ENCODE measurements at places on chromosomes 6 and 20.
A peak's percentile ranks its signal among the peaks of the same experiment; 100 is the strongest.

DNA sequence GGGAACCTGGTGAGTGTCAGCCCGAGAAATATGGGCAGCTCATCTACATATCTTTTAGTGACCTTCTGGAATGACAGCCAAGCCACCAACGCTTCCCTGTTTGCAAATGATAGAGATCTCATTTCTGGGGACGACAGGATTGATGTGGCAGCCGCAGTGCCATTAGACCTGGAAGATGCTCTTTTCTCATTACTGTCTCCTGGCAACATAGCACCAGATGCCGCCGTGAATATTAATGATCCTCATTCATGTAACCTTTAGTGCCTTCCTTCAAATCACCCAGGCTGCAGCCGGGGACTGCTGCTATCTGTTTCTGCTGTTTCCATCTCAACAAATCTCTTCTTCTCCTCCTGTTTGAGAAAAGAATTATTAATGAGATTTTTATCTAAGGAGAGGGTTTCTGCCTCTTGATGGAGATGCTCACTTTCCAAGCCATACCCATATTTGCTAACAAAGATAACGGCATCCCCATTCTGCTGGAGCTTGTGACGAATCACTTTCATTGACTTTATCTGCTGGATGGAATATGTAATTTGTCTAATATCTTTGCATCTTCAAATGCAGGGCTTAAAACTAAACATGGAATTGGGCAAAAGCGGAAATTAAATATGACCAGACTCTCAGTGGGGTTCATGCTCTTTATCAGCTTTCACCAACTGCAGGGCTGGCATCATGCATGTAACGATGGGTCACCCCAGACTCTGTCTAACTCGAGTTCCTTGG is 74.8 kb upstream of the KIF16B start:
- DNase-seq, result no peak

GRCh38 chr6:85620308-85620707 is 22.4 kb downstream of the SYNCRIP start:
- DNase-seq, result no peak

DNA sequence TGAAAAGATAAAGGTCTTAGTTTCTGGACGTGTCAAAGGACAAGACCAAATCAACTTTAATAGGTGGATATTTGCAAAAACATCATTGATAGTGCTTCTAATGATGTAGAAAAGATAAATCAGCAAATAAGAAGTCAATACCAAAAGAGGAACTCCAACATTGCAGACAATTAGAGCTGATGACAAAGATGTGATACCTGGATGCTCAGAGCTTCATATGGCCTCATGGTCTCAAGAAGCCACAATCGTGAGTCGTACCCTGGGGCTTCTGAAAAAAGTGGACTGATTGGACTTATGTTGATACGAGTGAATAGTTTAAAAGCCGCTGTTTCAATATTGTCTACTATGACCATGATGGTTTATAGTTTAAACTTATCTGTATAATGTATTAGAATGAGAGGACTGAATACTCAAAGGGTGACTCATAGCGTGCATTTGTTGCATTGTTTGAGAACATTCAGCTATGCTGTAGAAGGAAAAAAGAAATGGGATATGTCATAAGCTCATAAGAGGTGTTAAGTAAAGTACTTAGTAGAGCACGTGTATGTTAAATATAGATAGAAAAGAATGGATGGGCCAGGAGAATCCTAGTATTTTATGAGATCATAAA is 54.6 kb upstream of the RIPOR2 start:
- peak; percentile 58 for DNase-seq

DNA sequence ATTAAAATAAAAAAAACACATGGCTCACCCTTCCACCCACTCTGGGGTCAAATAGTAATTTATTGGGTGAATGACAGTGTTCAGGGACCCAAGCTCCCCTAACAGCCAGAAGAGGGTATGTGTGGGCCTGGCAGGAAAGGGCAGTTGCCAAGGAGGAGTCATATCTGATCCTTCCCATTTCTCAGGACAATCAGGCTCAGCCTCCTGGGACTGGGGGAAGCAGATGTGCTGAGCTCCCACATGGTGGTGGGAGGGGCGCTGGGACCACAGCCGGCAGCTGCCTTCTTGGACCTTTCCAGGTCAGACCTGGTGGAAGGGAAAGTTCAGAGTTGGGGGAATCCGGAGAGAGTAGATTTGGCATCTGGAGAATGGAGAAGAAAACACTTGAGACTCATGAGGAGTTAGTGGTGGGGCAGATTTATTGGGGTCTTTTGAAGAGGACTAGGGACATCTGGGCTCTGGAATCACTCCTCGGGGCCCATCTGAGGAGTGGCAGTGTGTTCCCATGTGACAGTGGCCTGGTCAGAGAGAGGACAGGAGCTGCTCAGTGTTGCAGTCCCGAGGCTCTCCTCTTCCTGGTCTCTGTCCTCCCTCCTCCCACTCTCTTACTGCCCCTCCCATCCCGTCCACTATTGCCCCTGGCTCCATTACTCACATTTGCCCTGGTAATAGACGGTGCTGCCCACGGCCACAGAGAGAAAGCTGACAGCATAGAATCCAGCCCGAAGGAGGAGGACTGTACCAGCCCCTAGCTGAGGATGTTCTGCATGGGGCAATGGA is 3.0 kb downstream of the LST1 start:
- DNase-seq, result no peak

- DNase-seq, result no peak
Measured at GRCh38 chr20:9011121-9011520, 57.8 kb upstream of the PLCB4 start.

- no peak for DNase-seq
Measured at GRCh38 chr6:90440586-90441283, 144.1 kb upstream of the BACH2 start.

- DNase-seq, result peak; percentile 33
Measured at GRCh38 chr20:36754656-36755222, 8.8 kb upstream of the NDRG3 start.

- DNase-seq, result no peak
Measured at GRCh38 chr6:163538331-163538730, 123.8 kb downstream of the QKI start.

- DNase-seq, result no peak
Measured at GRCh38 chr6:25278261-25278913, 787 bp upstream of the CARMIL1 start.

DNA sequence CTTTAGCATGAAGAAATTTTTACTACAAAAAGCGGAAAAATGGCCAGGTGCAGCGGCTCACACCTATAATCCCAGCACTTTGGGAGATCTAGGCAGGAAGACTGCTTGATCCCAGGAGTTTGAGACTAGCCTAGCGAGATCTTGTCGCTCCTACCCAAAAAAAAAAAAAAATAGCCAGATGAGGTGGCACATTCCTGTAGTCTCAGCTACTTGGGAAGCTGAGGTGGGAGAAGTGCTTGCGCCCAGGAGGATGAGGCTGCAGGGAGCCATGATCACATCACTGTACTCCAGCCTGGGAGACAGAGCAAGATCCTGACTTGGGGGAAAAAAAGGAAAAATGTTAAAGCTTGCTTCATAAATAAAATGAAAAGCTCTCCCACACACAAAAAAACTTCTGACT is 14.5 kb downstream of the NUDT3 start:
- DNase-seq, result no peak

DNA sequence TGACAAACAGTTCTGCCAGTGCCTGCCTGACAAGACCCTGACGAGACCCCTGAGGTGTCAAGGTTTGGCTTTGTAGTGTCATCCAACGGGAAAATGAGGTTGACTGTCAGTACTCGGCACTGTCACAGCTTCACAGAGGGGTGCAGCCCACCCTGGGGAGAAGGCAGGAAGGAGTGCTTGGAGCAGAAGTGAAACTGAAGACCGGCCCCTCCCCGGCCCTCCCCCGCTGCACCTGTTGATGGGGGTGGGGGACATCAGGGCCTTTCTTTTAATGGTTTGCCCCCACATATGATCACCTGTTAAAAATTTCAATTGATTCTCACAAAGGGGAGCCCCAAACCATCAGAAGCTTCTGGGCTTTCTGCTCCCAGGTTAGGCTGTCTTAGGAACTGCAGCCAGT is 6.8 kb downstream of the PMEPA1 start:
- no peak for DNase-seq

DNA sequence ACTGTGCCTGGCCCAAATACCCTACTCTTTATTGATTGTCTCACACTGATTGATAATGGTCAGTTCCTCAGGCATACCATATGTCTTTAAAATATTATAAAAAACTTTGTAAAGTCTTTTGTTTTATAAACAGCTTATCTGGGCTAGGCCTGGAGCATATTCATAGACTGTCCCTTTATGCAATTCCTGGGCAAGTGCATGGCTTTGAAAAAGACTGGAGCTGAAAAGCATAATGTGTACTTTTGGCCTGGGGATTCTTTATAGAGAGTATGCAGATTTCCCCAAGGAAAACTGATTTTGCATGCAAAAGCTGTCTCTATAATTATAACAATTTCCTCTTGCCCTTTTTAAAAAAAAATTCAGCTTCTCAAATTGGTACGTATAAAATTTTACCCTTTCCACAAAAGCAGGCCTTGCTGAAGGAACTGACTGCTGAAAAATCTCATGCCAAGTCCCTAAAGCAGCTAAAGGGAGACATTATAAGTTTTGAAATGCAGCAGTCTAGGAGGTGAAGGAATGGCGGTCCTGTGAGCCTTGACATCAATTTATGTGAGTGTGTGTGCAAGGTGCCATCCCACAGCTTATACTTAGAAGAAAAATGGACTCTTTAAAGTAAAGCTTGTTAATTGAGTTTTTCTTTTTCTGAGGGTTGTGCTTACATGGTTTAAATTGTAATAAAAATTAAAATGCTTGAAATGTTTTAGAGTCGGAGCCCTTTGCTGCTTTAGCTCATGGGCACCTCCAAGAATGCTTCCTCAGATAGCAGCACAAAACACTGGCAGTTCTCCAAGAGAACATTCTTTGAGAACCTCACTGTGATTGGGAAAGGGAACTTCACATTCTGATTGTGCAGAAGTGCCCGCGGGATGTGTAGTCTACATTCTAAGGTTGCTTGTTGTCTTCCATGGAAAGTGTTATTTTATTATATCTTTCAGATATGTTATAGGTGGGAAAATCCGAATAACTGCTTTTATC is 43.9 kb downstream of the PLCB4 start:
- peak; percentile 69 for DNase-seq

DNA sequence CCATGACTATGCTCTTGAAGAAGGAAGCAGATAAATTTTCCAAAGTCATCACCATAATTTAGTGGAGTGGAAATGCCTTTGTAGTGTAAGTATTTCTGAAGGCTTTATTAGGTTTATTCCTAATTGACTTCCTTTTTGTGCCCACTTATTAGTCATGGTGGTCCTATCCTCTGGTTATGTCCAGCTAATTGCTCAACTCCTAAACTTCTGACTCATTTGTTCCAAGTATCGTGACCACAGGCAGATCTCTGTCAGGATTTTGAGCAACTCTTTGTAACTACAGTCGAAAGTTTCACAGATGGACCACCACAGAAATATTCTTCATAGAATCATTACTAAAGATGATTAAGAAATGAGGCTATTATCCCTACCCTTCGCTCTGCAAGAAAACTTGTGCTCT is 315.6 kb upstream of the PTCHD4 start:
- DNase-seq, result peak; percentile 55

GRCh38 chr20:445514-446336 is 16.6 kb downstream of the TBC1D20 start:
- DNase-seq, result no peak

DNA sequence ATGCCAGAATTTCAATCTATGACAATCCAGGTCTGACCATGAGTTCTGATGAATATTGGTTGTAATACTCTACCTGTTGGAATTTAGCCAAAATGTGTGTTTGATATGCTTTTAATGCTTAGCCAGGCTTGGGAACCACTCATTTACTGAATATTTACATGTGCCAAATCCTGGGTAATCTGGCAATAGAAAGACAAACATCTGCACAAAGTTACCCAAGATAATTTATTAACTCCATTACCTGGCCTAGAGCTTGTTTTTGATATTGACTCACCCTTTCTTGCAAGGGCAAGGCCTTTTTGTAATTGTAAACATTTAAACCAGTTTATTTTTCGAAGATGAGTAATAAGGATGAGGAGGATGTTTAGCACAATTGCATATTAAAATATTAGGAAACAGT is 13.5 kb upstream of the CD2AP start:
- no peak for DNase-seq

- DNase-seq, result no peak
Measured at GRCh38 chr6:70172252-70172651, 130.6 kb downstream of the COL9A1 start.

DNA sequence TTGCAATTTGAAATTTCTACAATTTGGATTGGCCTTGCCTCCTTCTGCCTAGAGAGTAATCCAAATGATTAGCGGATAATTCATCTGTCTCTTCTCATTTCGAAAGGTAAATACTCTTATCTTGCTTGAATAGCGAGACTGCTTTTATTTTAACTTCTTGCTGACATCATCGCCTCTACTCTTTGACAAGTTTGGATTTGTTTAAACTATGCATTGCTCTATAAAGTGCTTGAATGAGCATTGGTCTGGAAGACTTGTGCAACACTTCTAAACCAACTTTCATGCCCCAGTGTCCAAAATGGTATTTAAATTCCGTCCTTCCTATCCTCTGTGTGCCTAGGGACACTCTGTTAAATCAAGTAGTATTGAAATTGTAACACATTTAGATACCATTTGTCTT is 384.1 kb upstream of the SLC35B3 start:
- no peak for DNase-seq

- no peak for DNase-seq
Measured at GRCh38 chr20:46205349-46205748, 87.2 kb downstream of the CD40 start.

DNA sequence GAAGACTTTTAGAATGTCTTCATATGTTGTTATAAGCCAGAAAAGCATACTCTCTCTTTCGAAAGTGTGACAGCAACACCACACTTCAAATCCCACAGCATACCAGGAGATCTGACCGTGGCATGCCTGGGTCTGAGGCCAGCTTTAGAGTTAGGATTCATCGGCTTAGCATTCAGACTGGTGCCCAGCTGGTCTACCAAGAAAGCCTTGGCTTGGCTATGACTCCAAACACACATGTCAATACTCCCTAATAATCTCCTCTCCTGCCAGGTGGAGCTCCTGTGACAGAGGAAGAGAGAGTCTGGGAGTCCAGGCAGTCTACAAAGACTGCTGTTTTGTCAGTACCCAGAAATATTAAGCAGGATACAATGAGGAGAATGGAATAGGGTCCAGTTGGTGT is 77.1 kb upstream of the MAN1A1 start:
- no peak for DNase-seq

GRCh38 chr6:111738156-111738555 is 132.5 kb upstream of the TRAF3IP2 start:
- no peak for DNase-seq

DNA sequence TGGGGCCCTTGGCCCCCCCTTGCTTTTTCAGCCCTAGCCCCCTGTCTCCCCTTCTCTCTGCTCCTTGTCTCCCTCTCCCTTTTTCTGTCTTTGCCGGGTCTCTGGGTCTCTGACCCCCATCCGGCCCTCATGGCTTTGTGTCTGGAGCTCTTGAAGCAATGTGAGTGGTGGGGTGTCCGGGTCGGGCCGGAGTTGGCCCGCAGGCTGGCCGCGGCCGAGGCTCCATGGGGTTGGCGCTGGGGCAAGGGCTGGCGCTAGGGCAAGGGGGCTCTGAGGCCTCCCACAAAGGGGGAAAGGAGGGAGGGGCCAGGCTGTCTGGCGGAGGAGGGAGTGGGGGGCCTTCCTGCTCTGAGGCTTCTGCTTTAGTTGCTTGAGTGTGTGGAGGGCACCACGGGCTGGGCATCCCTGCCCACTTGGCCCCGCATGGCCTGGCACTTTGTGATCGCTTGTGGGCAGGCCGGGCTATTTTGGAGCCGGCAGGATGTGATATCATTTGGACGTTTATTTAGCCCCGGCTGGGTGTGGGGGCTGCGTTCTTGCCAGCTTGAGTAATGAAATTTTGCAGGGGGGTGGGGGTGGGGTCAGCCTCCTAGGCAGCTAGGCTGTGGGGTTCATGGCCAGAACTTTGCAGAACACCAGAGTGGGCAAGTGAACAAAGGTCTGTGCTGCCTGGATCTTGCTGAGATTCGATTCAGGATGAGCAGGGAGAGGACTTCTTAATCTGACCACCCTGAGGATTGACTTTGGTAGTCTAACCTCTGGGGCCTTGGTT is 78.7 kb upstream of the MYL9 start:
- no peak for DNase-seq
